Activated naive CD4-positive, alpha-beta T cell treated with anti-CD3 and anti-CD28 coated beads for 36 hours (primary cell): ENCODE measurements at places on chromosomes 3 and 15. TPM values are rescaled to one million over a fixed set of nuclear protein-coding genes. Genes with fewer than 3 reads are reported as not detected.

MITF gene
- not detected for total RNA-seq

SERINC4 gene
- 0.15 TPM for total RNA-seq

RLBP1 gene
- not detected for total RNA-seq

CCDC39 gene
- total RNA-seq: not detected

PRR20G gene
- total RNA-seq: not detected

EIF4E3 gene
- 25.2 TPM for total RNA-seq

SLC6A11 gene
- total RNA-seq: not detected

CD276 gene
- total RNA-seq: 1.2 TPM

OCA2 gene
- not detected for total RNA-seq

TXNRD3 gene
- total RNA-seq: 4.6 TPM

TPRG1 gene
- 0.55 TPM for total RNA-seq

KNG1 gene
- not detected for total RNA-seq

SLCO2A1 gene
- total RNA-seq: not detected

GRK7 gene
- total RNA-seq: not detected

CTXN2 gene
- not detected for total RNA-seq

GRCh38 chr3:16058521-16058920 lies 116.0 kb upstream of the GALNT15 start:
- DNase-seq: no peak
- H3K27me3 ChIP-seq: peaks cover 2% of the 10 kb centered on the region
- H3K4me1 ChIP-seq: peaks cover 2% of the 10 kb centered on the region
- H3K36me3 ChIP-seq: no peaks in the 10 kb centered on the region
- H3K27ac ChIP-seq: no peak overlapping the region
- H3K4me3 ChIP-seq: no peak overlapping the region

DNA sequence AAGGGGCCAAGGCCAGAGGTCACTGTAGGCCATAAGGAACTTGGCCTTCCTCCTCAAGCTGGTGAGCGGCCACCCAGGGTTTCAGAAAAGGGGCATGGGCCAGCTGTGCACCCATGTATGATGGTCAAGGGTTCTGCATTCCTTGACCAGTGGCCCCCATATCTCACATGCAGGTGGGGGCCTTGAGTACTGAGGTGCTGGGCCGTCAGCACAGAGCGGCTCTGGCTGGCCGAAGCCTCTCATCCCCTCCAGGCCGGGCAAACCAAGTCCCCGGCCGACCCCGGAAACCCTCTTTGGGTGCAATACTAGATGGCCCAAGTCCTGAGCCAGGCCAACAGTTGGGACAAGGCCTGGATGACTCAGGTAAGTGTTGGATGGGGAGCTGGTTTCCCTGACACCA lies 9.5 kb downstream of the ALG3 start:
- H3K27me3 ChIP-seq: no peaks in the 10 kb centered on the region
- H3K4me1 ChIP-seq: no peaks in the 10 kb centered on the region
- no peak overlapping the region for H3K27ac ChIP-seq

GRCh38 chr3:178496911-178497310 lies 39.3 kb upstream of the KCNMB2 start:
- peaks cover 8% of the 10 kb centered on the region for H3K27me3 ChIP-seq
- no peak overlapping the region for H3K4me3 ChIP-seq
- no peak for DNase-seq

DNA sequence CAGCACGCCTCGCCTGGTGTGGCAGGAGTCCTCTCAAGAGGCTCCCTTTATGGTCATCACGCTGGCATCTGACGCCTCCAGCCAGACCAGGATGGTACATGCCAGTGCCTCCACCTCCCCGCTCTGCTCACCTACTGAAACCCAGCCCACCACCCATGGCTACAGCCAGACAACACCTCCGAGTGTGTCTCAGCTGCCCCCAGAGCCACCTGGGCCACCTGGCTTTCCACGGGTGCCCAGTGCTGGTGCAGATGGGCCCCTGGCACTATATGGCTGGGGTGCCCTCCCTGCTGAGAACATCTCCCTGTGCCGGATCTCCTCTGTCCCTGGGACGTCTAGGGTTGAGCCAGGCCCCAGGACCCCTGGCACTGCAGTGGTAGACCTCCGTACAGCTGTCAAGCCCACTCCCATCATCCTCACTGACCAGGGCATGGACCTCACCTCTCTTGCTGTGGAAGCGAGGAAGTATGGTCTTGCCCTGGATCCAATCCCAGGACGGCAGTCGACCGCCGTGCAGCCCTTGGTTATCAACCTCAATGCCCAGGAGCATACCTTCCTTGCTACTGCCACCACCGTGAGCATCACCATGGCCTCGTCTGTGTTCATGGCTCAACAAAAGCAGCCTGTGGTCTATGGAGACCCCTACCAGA lies 19.9 kb upstream of the APEH start:
- H3K36me3 ChIP-seq: no peaks in the 10 kb centered on the region
- no peaks in the 10 kb centered on the region for H3K4me1 ChIP-seq

DNA sequence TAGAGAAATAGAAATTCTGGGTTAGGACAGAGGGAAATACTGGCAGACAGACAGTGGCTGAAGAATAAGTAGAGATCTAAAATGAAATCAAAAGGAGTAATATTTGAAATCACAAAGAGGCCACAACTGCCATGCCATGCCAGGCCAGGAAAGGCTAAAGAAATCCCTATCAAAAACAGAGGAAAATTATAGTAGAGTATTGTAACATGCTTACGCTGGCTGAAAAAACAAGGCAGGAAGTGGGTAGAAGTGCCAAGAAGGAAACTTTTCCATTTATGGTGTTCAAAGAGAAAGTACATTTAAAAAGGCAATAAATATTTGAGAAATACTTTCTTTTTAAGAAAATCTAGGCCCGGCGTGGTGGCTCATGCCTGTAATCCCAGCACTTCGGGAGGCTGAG lies 415.7 kb downstream of the PLCL2 start:
- no peaks in the 10 kb centered on the region for H3K27me3 ChIP-seq
- DNase-seq: no peak
- H3K36me3 ChIP-seq: peaks cover 7% of the 10 kb centered on the region
- H3K4me3 ChIP-seq: no peak overlapping the region
- peaks cover 8% of the 10 kb centered on the region for H3K4me1 ChIP-seq
- peak overlapping the region; percentile 10 for H3K27ac ChIP-seq

DNA sequence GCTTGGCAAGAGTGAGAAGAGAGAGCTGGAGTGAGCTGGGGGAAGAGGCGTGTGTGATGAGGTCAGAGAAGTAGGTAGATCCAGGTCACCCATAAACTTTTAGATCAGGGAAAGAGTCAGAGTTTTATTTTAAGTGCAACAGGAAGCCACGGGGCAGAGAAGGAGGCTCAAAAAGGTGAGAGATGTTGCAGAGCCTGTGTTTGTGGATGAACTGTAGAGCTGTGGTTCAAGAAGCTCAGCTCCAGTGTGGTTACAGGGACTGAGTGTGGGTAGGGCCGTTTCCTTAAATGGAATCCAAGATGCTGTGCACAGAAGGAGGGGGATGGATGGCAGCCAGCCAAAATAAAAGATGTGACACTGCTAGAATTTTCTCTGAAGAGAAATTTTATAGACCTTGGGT lies 337.2 kb downstream of the SATB1 start:
- H3K4me3 ChIP-seq: no peak overlapping the region
- no peaks in the 10 kb centered on the region for H3K36me3 ChIP-seq

GRCh38 chr15:60798821-60799220 lies 319.9 kb upstream of the ICE2 start:
- peak overlapping the region; percentile 34 for H3K4me3 ChIP-seq
- peak overlapping the region; percentile 98 for H3K27ac ChIP-seq
- peak; percentile 87 for DNase-seq
- H3K36me3 ChIP-seq: peaks cover 17% of the 10 kb centered on the region
- peaks cover 83% of the 10 kb centered on the region for H3K4me1 ChIP-seq

- no peak overlapping the region for H3K27ac ChIP-seq
- no peaks in the 10 kb centered on the region for H3K36me3 ChIP-seq
- H3K27me3 ChIP-seq: peaks cover 5% of the 10 kb centered on the region
- no peak for DNase-seq
- peaks cover 3% of the 10 kb centered on the region for H3K4me1 ChIP-seq
- no peak overlapping the region for H3K4me3 ChIP-seq
Measured at GRCh38 chr3:132180337-132180791, 136.8 kb upstream of the ACP3 start.

GRCh38 chr3:112376992-112377391 lies 44.0 kb downstream of the CD200 start:
- H3K4me3 ChIP-seq: no peak overlapping the region
- peaks cover 25% of the 10 kb centered on the region for H3K4me1 ChIP-seq
- peaks cover 2% of the 10 kb centered on the region for H3K36me3 ChIP-seq
- H3K27ac ChIP-seq: no peak overlapping the region
- DNase-seq: no peak

GRCh38 chr15:68729789-68730411 lies 90.8 kb downstream of the ANP32A start:
- no peaks in the 10 kb centered on the region for H3K36me3 ChIP-seq
- no peaks in the 10 kb centered on the region for H3K27me3 ChIP-seq
- H3K4me3 ChIP-seq: no peak overlapping the region
- H3K27ac ChIP-seq: no peak overlapping the region

DNA sequence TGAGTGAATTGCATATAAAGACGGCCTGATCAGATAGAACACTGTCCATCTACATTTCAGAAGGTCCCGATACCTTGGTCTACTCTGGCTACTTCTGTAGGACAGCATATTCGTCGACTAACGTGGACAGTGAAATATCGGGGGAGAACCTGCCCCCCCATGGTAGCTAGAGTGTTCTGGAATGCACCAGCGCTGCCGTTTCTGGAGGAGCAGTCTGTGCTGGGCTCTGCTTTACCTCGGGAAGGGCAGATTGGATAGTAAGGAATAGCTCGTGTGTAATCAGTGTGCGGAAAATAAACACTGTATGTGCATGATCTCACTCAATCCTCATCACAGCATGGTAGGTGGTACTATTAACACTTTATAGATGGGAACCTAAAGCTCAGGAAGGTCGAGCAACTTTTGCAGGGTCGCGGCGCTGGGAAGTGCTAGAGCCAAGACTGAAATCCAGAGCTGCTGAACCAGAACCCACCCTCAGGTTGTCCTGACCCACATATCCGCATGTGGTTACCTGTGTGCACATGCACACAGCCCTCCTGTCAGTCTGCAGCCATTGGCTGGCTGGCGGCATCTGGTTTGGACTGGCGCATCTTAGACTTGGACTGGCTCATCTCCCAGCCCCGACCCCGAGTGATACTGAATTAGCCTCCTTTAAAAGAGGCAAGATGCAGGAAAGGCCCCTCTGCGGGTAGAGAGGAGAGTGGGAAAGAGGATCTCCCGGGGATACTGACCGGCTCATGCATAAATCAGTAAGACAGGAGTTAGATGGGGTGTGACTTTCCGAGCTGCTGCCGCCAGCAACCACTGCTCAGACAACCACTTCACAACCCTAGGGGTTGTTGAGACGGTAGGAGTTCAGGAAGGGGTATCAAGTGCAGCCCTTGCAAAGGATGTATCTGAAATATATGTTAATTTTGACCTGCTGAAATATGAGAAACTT lies 155.0 kb upstream of the BHLHE40 start:
- no peak overlapping the region for H3K4me3 ChIP-seq
- H3K27ac ChIP-seq: peak overlapping the region; percentile 57
- peaks cover 97% of the 10 kb centered on the region for H3K4me1 ChIP-seq
- peaks cover 28% of the 10 kb centered on the region for H3K36me3 ChIP-seq
- H3K27me3 ChIP-seq: no peaks in the 10 kb centered on the region

DNA sequence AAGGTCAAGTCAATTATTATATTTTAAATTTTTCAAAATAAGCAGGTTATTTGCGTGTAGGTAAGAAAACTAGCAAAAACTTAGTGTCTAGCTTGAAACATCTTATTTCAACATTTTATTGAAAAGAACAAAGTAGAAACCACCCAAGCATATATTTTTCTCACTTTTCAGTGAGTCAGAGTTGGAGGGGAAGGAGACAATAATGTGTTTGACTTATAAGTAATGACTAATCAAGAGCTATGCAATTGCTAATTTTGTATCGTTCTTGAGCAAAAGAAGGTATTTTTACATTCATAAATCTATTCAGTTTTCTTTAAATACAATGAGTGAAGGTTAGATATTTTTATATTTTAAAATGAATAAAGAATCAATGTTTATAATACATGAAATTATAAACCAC lies 54.4 kb upstream of the P2RY1 start:
- H3K27ac ChIP-seq: no peak overlapping the region
- H3K36me3 ChIP-seq: no peaks in the 10 kb centered on the region
- no peak for DNase-seq

DNA sequence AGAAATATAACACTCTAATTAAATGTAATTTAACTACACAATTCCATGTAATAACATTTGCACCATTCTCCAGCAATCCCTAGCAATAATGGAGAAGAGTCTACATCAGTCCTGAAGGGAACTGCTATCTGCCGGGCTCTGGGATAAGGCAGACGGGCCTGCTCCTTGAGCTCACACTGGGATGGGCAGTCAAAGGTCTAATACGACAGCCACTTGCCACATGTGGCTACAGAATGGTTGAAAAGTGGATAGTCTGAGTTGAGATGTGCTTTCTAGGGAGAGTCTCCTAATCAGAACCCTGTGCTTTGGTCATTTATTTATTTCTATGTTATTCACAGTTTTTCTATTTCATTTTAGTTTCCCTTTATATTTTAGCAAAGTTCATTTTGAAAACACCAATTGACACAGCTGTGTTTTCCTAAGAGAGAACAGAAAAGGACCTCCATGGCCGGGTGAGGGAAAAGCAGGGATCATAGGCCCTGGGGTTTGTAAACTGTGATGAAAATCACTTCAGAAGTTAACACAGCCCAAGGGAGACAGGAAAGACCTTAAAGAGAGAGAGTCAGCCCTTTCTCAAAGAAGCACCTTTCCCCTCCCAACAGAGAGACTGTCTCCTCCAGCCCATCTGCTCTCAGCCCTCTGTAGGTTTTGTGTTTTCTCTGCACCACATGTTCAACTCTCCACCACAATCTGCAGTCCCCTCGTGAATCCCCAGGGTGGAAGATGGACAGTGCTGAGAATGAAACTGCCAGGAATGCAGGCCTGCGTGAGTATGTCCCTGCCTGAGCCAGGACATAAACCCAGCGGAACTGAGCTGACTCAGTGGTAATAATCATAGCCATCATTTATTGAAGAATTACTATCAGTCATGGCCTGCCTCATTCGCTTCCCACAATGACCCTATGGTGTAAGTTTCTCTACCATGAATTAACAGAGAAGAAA lies 11.6 kb downstream of the FSIP1 start:
- no peak overlapping the region for H3K27ac ChIP-seq
- no peaks in the 10 kb centered on the region for H3K27me3 ChIP-seq
- H3K36me3 ChIP-seq: no peaks in the 10 kb centered on the region
- H3K4me3 ChIP-seq: no peak overlapping the region

- no peaks in the 10 kb centered on the region for H3K36me3 ChIP-seq
- DNase-seq: no peak
- H3K4me3 ChIP-seq: no peak overlapping the region
- H3K4me1 ChIP-seq: no peaks in the 10 kb centered on the region
Measured at GRCh38 chr3:139687431-139687830, 9.7 kb upstream of the NMNAT3 start.

GRCh38 chr15:92095693-92096092 lies 242.2 kb downstream of the SLCO3A1 start:
- peak; percentile 22 for DNase-seq
- peak overlapping the region; percentile 42 for H3K27ac ChIP-seq
- peaks cover 30% of the 10 kb centered on the region for H3K4me1 ChIP-seq
- H3K27me3 ChIP-seq: no peaks in the 10 kb centered on the region

- no peak overlapping the region for H3K27ac ChIP-seq
- DNase-seq: no peak
- H3K36me3 ChIP-seq: no peaks in the 10 kb centered on the region
- H3K27me3 ChIP-seq: no peaks in the 10 kb centered on the region
Measured at GRCh38 chr3:74435631-74436030, 178.8 kb downstream of the CNTN3 start.

- peaks cover 35% of the 10 kb centered on the region for H3K4me1 ChIP-seq
- peak overlapping the region; percentile 27 for H3K4me3 ChIP-seq
- peak overlapping the region; percentile 26 for H3K27ac ChIP-seq
- H3K27me3 ChIP-seq: no peaks in the 10 kb centered on the region
- H3K36me3 ChIP-seq: peaks cover 15% of the 10 kb centered on the region
Measured at GRCh38 chr15:64164436-64164835, 1.6 kb upstream of the PPIB start.
